ENCODE measurements at places on chromosomes 7 and 10. TPM values are rescaled to one million over a fixed set of nuclear protein-coding genes. Genes with fewer than 3 reads are reported as not detected.
A peak's percentile ranks its signal among the peaks of the same experiment; 100 is the strongest.

DNA sequence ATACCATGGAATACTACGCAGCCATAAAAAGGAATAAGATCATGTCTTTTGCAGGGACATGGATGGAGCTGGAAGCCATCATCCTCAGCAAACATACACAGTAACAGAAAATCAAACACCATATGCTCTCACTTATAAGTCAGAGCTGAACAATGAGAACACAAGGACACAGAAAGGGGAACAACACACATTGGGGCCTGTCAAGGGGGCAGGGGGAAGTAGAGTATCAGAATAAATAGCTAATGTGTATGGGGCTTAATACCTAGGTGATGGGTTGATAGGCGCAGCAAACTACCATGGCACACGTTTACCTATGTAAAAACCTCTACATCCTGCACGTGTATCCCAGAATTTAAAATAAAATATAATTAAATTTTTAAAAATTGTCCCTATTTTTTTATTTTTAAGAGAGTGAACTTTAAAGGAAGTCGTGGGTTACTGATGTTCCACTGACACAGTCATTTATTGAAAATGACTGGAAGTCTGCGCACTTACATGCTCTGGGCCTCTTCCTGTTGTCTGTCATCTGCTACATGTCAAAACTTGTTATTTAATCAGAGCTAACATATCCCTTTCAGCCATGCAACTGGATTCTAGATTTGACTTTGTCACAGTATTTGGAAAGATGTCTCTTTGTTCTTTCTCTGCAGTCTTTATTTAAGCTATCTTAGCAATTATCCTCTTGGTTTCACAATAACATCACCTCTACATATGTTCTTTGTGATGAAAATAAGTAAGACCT is 73.7 kb upstream of the ABCB5 start:
- DNase-seq: no peak

HOGA1 gene
- total RNA-seq: 0.31 TPM

DNA sequence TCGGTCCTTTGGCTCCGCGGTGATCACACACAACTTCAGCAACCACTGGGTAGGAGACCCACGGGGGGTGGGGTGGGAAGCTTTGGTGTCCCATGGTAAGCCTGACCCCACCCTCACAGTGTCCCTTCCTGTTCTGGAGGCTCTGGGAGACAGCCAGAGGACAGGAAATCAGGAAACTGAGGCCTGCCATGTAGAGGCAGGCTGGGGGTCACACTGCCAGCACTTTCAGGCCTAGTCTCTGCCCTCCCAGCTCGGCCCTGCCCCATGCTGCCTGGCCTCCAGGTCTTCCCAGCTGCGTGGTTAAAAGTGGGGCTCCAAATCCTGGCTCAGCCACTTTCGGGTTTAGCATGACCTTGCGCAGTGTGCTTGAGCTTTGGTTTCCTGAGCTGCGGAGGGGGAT is 10.9 kb downstream of the AQP1 start:
- no peak for DNase-seq

CELF2 gene
- total RNA-seq: 65.0 TPM

- no peak for DNase-seq
Measured at GRCh38 chr7:120441850-120442249, 168.9 kb downstream of the KCND2 start.

DNA sequence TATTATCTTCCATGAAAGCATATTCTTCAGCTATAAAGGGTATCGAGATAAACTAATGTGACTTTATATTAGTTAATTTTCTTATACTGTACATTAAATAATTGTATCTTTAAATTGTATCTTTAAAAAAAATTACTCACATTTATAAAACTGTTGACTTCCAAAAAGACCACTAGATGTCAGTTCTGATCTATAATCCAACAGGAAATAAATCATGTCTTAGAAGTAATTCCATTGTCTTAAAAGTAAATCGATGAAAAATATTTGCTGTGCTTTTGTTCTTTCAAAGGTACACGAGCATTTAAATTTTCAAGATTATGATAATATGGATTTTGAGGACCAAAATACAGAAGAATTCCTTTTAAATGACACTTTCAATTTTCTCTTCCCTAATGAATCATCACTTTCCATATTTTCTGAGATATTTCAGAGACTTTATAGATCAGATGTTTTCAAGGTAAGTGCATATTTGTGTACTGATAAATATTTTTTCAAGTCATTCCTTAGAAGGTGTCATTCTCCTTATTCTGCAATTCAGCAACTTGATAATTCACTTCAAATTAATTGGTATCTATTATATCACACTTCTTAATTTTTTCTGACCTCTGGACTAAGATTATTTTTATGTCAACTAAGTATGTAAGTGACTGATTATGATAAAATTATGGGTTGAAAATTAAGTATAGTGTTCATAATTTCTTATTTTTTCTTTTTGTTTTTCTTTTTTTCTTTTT is 138.5 kb downstream of the CPED1 start:
- DNase-seq: peak; percentile 25

OPALIN gene
- not detected for total RNA-seq

DNA sequence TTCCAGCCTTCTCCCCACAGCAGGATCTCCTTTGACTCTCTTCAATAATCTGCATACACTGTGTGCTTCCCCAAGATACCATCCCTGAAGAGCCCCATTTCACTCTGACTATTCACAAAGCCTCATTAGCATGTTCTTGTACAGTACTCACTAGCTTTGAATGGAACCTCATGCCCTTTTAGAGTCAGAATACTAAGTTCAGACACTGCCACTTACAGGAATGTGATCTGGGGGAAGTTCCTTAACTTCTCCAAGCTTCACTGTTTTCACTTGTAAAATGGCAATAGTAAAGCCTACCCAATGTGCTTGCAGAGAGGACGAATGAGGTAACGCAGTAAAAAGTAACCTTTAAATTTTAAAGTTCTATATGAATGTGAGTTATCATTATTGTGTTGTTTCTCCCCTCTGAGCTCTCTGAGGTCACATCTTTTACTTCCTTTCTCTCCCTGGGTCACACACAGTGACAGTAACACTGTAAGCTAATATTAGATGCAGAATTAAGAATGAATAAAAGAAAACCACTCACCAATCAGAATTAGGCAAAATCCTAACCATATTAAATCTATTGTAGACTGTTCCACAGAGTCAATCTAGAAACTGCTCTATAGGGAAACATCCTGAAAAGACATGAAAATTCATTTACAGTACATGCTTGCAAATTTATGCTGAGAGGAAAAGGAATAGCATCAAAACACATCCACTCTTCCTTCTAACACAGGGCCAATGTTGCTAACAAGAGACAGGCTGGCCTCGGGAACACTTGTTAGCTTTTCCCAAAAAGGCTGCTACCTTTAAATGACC is 64.2 kb upstream of the IL6 start:
- no peak for DNase-seq

NCF1 gene
- not detected for total RNA-seq

DNA sequence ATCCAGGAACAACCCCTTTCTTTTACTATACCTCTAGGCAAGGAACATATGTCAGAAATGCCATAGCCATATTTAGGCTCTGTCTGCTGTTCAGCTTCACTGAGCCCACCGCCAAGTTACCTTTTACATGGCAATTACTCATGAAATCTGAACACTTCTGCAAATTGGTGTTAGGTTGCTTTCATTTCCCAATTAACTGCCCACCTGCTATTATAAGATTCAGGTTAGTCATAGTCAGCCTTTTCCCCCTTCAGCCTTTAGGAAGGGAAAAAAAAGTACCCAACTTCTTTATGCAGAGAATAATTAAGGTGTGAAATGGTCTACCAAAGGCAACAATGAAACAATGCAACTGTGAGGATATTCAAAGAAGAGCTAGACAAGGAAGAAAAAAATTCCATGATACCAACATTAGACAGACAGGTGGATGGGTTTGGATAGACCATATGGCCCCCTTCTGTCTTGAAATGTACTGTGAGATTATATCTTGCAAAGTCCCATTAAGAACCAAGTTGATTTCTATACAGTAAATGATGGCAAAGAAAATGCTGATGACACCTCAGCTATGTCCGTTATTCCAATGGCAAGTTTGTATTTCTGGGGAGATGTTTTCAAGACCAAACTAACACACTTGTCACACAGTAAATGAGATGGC is 442.1 kb upstream of the NRP1 start:
- DNase-seq: no peak

ANKRD30A gene
- not detected for total RNA-seq

VSTM4 gene
- 1.1 TPM for total RNA-seq

STAG3 gene
- total RNA-seq: 0.36 TPM

TBATA gene
- total RNA-seq: not detected

DNA sequence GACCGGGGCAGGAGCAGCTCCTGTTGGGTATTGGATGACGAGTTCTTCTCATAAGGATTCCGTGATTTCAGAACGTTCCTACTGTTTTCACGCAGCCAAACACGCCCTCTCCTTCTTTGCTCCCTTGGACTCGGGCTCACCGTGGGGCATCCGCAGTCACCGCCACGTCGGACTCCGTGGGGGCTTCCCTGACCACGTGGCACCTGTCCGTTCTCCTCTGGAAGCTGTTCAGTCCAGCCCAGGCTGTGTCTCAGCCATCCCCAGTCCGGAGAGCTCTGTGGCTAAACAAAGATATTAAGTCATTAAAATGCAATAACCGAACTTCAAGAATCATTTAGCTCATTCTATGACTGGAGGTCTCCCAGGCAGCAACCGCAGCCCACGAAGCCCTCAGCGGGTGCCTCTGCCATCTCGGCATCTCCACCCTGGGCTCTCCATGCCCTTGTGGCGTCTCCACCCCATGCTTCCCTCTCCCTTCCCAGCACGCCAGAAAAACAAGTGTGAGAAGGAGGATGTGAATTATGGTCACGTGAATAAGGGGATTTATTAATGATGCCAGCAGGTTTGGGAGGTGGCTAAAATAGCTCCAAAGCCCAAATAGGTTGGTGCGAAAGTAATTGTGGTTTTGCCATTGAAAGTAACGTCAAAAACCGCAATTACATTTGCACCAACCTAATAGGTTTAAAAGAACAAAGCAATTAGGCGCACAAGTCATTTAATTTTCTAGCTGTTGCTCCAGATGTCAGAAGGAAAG is 224.6 kb upstream of the PPP2R2D start:
- no peak for DNase-seq

DENND11 gene
- 9.8 TPM for total RNA-seq

ZNF679 gene
- not detected for total RNA-seq

GRCh38 chr7:117839507-117839906 is 33.7 kb downstream of the CTTNBP2 start:
- no peak for DNase-seq

GNG11 gene
- total RNA-seq: 7.7 TPM

- peak; percentile 97 for DNase-seq
Measured at GRCh38 chr10:22620140-22620857, 94.1 kb downstream of the PIP4K2A start.

DNA sequence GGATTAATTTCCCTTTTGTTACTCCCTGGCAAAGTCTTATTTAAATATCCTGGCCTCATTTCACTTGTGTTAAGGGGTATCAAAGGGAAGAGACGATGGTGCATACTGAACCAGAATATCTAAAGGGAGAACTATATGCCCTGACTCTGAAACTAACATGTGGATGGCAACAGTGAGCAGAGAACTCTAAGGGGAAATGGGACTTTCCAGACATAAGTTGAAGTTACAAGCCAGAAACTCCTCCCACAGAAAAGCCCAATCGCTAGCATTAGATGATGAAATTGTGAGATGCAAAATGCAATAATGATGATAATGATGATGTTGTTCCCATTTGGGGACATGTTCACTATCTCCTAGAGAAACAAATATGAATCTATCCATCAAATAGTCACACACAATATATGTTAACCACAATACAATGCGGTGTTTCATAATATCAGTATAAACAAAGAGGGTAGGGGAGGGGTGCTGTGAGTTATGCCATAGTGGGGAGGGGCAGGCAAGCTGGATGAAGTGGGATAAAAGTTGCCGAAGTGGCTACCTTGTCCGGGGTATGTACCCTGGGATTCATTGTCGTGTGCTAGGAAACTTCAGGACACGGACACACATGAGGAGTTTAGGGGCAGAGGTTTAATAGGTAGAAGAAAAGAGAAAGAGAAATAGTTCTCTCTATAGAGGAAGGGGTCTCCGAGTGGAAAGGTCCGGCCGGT is 37.1 kb downstream of the TMEM229A start:
- DNase-seq: no peak

- no peak for DNase-seq
Measured at GRCh38 chr7:98319176-98319575, 37.7 kb downstream of the BRI3 start.

GRCh38 chr10:28467615-28468014 is 65.3 kb upstream of the WAC start:
- DNase-seq: no peak

DNA sequence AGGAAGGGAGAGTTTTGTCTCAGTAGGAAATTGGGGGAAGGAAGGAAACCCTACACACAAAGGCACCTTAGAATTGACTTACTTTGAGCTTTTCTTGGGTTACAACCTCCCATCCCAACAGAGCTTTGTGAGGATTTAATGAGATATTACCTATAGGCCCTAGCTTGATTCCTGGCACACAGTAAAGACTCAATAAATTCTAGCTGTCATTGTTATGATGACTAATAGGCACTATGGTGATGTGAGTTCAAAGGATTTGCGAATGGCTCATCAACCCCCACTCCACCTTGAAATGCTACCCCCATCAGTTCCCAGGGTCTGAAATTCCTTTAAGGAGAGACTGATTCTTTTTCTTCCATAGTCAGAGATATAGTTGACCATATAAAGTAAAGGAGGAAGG is 67.9 kb upstream of the SMNDC1 start:
- DNase-seq: peak; percentile 65

DNA sequence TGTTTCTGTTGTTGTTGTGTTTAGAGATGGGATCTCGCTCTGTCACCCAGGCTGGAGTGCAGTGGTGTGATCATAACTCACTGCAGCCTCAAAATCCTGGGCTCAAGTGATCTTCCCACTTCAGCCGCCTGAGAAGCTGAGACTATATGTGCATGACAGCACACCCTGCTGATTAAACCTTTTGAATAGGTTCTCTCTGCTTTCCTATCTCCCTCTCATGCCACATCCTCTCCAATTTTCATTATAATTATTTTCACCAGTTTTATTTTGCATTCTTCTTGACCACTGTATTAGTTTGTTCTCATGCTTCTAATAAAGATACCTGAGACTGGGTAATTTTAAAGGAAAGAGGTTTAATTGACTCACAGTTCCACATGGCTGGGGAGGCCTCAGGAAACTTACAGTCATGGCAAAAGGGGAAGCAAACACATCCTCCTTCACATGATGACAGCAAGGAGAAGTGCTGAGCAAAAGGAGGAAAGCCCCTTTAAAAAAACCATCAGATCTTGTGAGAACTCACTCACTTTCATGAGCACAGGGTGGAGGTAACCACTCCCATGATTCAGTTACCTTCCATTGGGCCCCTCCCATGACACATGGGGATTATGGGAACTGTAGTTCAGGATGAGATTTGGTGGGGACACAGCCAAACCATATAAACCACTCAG is 12.9 kb downstream of the AGK start:
- no peak for DNase-seq

DNA sequence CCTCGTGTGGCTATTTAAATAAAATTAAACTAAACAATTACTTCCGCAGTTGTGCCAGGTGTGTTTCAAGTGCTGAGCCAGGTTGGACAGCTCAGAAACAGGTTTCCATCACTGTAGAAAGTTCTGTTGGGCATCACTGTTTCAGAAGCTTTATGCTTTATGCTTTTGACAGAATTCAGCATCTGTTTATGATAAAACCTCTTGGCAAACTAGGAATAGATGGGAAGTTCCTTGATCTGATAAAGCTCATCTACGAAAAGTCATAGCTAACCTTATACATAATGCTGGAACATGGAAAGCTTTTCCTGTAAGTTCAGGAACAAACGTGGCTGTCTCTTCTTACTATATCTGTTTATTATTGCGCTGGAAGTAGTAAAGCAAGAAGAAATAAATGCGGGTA is 143.4 kb downstream of the DOCK1 start:
- no peak for DNase-seq
